ENCODE measurements at places on chromosomes 4 and X. TPM values are rescaled to one million over a fixed set of nuclear protein-coding genes. Genes with fewer than 3 reads are reported as not detected.

GRCh38 chr4:125836597-125837195 is 521.9 kb downstream of the FAT4 start:
- H3K4me3 ChIP-seq: no peak overlapping the region
- no peaks in the 10 kb centered on the region for H3K4me1 ChIP-seq
- no peaks in the 10 kb centered on the region for H3K36me3 ChIP-seq
- no peak for DNase-seq
- H3K27ac ChIP-seq: no peak overlapping the region

DNA sequence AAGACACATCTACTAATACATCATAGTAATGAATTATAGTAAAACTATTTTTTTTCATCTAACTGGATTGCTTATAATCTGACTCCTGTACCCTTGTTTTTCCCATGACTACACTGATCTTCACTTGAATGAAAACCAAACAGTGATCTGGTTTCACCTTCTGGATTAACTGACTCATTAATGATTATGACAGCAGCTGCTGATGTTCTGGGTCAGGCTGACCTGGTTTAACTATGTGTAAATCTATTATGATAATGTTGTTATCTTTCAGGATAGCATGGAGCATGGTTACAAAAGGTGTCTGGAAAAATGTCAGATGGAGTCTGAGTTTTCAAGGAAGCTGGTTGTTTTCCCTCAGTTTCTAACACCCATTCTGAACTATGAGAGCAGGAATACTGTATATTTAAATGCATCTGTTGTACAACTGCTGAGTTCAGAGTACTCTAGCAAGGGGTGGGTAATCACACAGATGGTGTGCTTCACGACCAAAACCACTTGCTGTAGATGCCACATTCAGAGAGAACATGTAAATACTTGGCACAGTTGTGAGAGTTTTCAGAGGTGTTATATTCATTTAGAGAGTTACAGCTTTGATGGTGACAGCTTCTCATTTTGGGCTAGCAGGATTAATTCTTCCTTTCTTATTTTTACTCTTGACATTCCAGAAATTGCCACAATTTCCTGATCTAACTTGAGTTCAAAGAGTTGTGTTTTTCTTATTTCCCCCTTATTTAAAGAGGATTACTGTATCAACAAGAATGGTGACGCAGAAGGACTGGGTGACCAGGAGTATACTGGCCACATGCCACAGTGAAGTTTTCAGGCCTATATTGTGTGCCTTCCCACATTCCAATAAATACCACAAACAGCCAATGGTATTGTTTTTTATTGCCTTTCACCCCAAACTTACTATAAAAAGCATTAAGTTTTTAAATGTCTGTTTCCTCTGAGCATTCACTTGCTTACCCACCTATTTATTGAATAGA is 249.7 kb upstream of the TET2 start:
- H3K4me1 ChIP-seq: no peaks in the 10 kb centered on the region
- DNase-seq: no peak

METTL14 gene
- total RNA-seq: 56.5 TPM

IRS4 gene
- total RNA-seq: not detected

NPY2R gene
- not detected for total RNA-seq

GRCh38 chr4:142846729-142847596 is 862 bp upstream of the INPP4B start:
- peaks cover 42% of the 10 kb centered on the region for H3K27me3 ChIP-seq
- H3K4me1 ChIP-seq: peaks cover 16% of the 10 kb centered on the region
- H3K36me3 ChIP-seq: no peaks in the 10 kb centered on the region
- no peak overlapping the region for H3K27ac ChIP-seq
- H3K4me3 ChIP-seq: peak overlapping the region; percentile 76
- DNase-seq: no peak

- no peak for DNase-seq
- H3K27me3 ChIP-seq: no peaks in the 10 kb centered on the region
- H3K36me3 ChIP-seq: no peaks in the 10 kb centered on the region
- no peaks in the 10 kb centered on the region for H3K4me1 ChIP-seq
- no peak overlapping the region for H3K27ac ChIP-seq
Observed at GRCh38 chrX:64184396-64184795, 21.1 kb downstream of the AMER1 start.

All from activated B cell treated with CpG ODN at 0.5 μM for 24 hours (primary cell).